Right renal pelvis (tissue), 4 donors: ENCODE measurements at places on chromosomes 13 and 19. TPM values are rescaled to one million over a fixed set of nuclear protein-coding genes. Genes with fewer than 3 reads are reported as not detected.

GRCh38 chr19:15220833-15221232, 11.4 kb downstream of the EPHX3 start:
- DNase-seq = no peak

GRCh38 chr13:66222926-66223325, 1007.2 kb downstream of the PCDH9 start:
- DNase-seq = no peak

DNA sequence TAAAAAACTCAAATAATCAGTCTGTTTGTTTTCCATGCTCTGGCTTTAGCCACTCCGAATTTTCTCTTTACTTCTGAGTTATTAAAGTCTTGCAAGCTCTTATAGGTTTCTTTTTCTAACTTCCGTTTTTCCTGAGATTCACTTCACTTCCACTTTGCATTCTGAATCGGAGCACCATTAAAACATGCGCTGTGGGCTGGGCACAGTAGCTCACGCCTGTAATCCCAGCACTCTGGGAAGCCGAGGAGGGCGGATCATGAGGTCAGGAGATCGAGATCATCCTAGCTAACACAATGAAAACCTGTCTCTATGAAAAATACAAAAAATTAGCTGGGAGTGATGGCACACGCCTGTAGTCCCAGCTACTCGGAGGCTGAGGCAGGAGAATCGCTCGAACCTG, 357.9 kb downstream of the SLITRK6 start:
- no peak for DNase-seq

DNA sequence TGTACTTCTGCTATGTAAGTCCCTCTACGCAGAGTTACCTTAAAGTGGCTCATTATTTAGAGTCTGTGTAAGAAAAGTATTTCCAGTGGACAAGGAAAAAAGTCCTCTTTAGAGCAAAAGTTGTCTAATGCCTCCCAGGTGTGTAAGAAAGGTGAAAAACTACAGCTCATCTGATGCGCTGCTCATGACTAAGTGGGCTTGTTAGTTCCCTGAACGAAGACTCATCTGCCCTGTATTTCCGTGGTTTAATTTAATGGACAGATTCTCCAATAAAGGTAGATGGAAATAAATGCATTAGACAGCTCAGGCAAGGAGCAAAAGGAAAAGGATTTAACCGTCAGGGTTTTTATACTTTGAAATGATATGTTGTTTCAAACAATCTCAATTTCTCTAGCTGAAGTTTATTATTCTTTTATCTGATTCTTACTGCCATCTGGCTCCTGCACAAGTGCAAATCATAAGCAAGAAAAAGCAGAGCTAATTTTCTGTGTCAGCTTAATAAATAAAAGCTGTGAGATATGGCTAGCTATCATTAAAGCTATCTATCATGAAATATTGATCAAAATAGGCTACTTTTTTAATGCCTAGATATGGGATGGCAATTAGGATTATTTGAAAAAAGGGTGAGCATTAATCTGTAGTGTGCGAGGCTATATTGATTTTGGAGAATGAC, 73.7 kb upstream of the PCDH9 start:
- no peak for DNase-seq

- no peak for DNase-seq
These were observed 10.6 kb upstream of the DPF1 start for GRCh38 chr19:38234615-38235014.

GRCh38 chr13:50267917-50268316, 252.7 kb downstream of the KCNRG start:
- DNase-seq = no peak

DNA sequence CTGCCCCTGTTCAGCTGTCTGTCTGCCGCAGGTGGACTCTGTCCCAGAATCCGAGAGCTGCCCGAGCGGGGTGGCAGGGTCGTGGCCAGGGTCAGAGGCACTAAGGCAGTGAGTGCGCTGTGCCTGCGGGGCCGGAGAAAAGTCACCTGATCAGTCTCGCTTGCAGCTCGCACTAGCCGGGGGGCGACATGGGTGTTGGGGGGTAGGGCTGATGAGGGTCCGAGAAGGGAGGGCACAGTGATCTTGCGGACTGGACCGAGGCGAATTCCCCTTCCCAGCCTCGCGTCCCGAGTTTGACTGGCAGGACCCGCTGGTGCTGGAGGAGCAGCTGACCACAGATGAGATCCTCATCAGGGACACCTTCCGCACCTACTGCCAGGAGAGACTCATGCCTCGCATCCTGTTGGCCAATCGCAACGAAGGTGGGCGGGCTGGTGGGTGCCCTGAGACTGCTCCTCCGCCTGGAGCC, 627 bp downstream of the GCDH start:
- no peak for DNase-seq

SMIM44 gene
- not detected for polyA plus RNA-seq

SOHLH2 gene
- polyA plus RNA-seq = 3.3 TPM

ZNF560 gene
- polyA plus RNA-seq = 0.89 TPM

SLC10A2 gene
- 0.94 TPM for polyA plus RNA-seq

CD79A gene
- polyA plus RNA-seq = 1.4 TPM

NCLN gene
- 33.0 TPM for polyA plus RNA-seq

ZNF471 gene
- polyA plus RNA-seq = 14.0 TPM
